ENCODE measurements at places on chromosomes 13 and 19.

- no peak for DNase-seq
Observed at GRCh38 chr13:78977311-78977710, 318.4 kb upstream of the OBI1 start.

GRCh38 chr13:39378306-39378705 lies 224.7 kb downstream of the LHFPL6 start:
- no peak for DNase-seq

GRCh38 chr13:103523858-103524257 lies 457.6 kb upstream of the SLC10A2 start:
- no peak for DNase-seq

DNA sequence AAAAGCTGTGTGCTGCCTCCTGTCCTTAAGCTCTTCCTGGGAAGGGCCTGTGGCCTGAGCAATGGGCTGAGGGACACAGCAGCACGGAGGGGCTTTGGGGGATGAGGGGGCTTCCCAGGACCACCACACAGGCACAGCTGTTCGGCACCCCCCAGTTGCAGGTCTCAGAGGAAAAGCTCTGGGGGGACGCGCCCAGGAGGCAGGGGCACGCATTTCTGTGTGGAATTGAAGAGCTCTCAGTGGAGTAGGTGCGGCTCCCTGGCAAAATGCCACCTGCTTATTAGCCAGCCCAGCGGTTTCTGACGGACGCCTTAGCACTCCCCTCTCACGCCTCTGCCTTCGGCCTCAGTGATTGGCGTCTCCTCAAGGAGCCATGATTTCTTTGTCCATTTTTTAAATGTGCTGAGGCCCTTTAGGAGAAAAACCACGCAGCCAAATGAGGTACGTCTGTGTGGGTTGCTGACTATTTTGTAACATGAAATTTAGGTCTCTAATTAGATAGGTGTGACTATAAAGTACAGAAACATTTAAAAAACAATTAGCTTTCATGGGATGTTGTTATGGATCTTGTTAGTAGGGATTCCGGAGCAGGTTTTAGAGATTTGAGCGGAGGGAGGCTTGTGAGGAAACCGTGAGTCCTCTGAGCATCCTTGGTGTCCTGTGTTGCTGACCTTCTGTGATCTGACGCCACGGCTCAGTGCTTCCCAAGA lies 4.0 kb downstream of the MCF2L start:
- DNase-seq: no peak

GRCh38 chr19:4730740-4731171 lies 7.1 kb upstream of the DPP9 start:
- peak; percentile 37 for DNase-seq

- no peak for DNase-seq
Observed at GRCh38 chr19:16328824-16329482, 4.3 kb downstream of the KLF2 start.

- DNase-seq: no peak
Observed at GRCh38 chr19:12092956-12093355, 28.4 kb downstream of the ZNF844 start.
